Non-pigmented ciliary epithelial cell (primary cell): ENCODE measurements at places on chromosomes 11 and 22.
A peak's percentile ranks its signal among the peaks of the same experiment; 100 is the strongest.

DNA sequence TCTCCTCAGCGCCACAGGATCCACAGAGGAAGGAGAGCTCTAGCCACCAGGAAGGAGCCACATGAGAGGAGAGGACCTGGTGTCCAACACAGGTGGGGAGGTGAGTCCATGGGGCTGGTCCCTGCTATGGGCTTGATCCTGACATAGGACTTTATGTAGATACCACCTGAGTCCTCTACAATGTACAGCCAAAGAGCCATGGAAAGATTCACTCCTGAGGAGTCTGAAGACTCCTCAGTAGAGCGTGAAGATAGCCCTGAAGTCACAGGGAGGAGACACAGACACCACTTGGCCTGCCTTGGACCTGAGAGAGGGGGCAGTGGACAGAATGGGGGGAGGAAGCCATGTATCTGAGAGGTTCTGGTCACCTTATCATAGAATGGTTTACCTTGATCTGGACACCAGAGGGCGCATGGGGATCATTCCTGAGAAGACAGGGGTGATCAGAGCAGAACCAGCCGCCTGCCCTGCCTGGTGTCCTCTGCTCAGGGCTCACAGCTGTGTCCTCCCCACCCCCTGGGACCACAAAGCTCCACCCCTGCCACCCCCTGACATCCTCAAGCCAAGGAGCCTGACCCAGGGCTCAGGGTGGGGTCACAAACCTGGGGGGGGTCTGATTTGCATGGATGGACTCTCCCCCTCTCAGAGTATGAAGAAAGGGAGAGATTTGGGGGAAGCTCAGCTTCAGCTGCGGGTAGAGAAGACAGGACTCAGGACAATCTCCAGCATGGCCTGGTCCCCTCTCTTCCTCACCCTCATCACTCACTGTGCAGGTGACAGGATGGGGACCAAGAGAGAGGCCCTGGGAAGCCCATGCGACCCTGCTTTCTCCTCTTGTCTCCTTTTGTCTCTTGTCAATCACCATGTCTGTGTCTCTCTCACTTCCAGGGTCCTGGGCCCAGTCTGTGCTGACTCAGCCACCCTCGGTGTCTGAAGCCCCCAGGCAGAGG lies 77.0 kb downstream of the ZNF280B start:
- peak; percentile 14 for DNase-seq

GRCh38 chr11:71391796-71392195 lies 56.4 kb downstream of the DHCR7 start:
- DNase-seq, result no peak

- DNase-seq, result no peak
These were observed 81.7 kb upstream of the NECTIN1 start for GRCh38 chr11:119810478-119811232.

DNA sequence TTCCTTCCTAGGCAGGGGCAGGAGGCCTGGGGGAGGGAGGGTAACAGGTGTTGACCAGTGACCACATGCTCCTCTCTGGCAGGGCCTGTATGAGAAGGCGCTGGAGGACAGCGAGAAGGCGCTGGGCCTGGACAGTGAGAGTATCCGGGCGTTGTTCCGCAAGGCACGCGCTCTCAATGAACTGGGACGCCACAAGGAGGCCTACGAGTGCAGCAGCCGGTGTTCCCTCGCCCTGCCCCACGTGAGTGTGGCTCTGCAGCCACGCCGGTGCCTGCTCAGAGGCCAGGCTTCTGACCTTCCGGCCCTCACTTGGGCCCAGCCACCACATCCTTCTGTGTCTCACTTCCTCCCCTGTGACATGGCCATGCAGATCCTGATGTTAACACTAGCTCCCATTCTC lies 25.8 kb downstream of the ZC3H7B start:
- no peak for DNase-seq

DNA sequence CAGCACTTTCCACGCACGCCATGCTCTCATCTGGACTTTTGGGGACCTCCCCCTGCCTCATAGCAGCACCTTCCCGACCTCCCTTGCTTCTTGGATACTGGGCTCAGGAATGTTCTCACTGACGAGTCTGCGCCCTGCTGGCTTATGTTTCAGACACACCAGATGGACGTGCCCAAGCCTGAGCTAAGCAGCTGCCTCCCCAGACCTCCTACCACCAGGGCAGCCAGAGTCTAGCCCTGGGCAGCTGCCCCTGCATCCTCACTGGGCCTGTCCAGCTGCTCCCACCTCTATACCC lies 13.2 kb upstream of the RGL4 start:
- no peak for DNase-seq

DNA sequence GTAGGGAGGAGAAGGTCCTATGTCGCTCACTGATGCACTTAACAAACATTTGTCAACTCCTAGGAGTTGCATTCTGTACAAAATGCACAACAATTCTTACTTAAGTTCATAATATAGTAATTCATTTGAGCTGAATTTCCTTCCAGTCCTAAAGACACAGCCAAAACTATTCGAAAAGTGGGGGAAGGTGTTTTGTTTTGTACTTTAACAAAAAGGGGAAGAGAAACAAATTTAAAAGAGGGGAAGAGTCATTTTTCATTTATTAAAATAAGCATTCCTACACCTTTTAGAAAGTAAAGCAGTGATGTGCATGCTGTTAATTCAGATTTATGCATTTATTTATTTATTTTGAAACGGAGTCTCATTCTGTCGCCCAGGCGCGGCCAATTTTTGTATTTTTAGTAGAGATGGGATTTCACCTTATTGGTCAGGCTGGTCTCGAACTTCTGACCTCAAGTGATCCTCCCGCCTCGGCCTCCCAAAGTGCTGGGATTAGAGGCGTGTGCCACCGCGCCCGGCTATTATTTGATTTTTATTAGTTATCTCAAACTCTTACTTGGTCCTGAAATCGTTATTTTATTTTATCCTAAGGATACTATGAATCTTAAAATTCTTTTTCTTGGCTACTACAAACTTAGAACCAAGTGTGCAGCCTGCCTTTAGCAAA lies 1.1 kb upstream of the FANCF start:
- DNase-seq, result no peak

DNA sequence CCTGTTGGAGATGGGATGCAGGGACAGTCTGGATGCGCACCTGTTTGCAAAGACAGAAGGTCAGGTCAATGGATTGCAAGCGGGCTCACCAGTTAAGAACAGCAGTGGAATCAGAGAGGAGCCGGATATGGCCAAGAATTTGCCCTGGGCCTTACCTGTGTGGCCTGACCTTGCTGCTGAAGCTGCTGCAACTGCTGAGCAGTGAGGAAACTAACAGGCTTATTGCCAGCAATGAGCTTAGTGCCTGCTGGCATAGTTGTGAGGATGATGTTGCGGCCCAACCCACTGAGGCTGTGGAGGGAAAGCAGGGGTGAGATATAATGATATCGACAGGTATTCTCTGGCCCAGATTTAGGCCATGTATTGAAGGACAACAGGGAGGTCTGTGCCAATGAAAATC lies 30.6 kb downstream of the NFRKB start:
- no peak for DNase-seq

GRCh38 chr11:92739041-92739440 lies 230.4 kb upstream of the MTNR1B start:
- DNase-seq, result no peak

GRCh38 chr22:30882974-30883533 lies 85.5 kb downstream of the MORC2 start:
- no peak for DNase-seq

DNA sequence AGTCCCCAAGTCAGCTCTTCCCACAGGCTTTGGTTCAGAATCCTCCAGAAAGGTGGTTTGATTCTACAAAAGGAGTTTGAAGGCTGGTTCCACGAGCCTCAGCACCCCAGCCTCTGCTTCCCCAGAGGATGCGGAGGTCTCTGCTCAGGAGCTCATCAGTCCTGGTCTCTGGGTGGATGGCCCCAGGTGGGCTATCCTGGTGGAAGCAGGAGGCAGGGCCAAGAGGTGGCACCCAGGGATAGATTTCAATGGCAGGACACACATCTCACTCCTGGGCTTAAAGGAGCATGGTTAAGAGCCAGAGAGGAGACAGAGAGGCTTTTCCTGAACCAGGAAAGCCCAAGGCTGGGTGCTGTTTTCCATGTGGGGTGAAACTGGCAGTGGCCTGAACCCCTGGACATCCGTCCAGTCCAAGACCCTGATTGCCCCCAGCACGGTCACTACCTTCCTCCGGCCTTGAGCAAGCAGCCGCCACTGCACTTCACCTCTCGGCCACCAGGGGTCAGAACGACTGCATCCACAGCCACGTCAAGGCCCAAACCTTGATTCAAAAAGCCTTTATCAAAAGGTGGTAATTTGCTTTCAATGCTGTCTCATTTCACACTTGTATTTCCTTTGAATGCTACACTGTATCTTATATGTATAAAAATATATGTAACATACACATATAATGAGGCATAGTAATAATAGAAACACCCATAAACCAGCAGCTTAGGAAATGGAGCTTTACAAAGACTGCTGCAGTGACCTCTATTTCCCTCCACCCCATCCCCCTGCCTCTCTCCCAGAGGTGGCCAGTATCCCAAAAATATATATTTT lies 19.3 kb upstream of the FXYD2 start:
- no peak for DNase-seq

DNA sequence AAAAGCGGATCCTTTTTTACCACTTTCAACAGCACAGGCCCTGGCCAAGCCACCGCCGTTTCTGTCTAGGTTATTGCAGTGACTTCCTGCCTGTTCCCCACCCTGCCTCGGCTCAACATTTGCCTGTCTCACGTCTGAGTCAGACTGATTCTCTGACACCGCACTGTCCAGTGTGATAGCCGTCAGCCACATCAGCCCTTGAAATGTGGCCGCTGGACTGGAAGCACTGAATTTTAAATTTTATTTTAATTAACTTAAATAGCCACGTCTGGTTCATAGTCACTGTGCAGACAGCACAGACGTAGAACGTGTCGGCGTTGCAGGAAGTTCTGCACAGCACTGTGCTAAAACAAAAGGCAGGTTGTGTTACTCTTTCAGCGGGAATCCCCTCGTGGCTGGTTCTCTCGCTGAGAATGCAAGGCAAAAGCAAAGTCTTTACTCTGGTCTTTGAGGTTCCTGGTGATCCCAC lies 56.3 kb upstream of the ADSL start:
- no peak for DNase-seq

DNA sequence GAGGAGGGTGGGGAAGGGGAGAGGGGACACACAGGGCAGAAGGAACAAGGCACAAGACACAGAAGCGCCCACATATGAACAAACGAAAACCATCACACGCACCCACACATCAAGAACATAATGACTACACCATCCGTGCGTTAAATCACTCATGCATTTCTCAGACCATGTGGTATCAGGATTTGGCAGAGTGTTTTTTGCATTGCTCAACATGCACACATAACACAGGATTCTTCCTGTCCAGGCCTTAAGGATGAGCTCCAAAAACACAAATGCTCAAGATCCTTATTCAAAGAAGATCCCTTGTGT lies 309.5 kb downstream of the CADM1 start:
- DNase-seq, result no peak

- DNase-seq, result no peak
These were observed 2.9 kb downstream of the SLC35C1 start for GRCh38 chr11:45807792-45808238.
